IMR-90 (cell line): ENCODE measurements at places on chromosomes 5 and 9. TPM values are rescaled to one million over a fixed set of nuclear protein-coding genes. Genes with fewer than 3 reads are reported as not detected.

SLC44A1 gene
- polyA plus RNA-seq: 3.9 and 5.2 TPM in 2 replicates

LRRC26 gene
- polyA plus RNA-seq: not detected in 2 replicates

FBP1 gene
- not detected in 2 replicates for polyA plus RNA-seq

- H3K4me1 ChIP-seq: peaks cover 6% of the 10 kb centered on the region; the same call in 1 of the 2 replicates
- no peak overlapping the region for H3K4me3 ChIP-seq
- DNase-seq: peak; percentile 72
- H3K27ac ChIP-seq: no peak overlapping the region
Observed at GRCh38 chr9:86909388-86909787, 37.9 kb downstream of the GAS1 start.

- H3K4me3 ChIP-seq: no peak overlapping the region
- no peak overlapping the region for H3K27ac ChIP-seq
- H3K27me3 ChIP-seq: no peaks in the 10 kb centered on the region
Observed at GRCh38 chr5:23025629-23026233, 172.6 kb upstream of the CDH12 start.

- no peaks in the 10 kb centered on the region for H3K4me1 ChIP-seq
- no peak overlapping the region for H3K4me3 ChIP-seq
- no peaks in the 10 kb centered on the region for H3K36me3 ChIP-seq
- no peaks in the 10 kb centered on the region for H3K27me3 ChIP-seq
- DNase-seq: no peak
- H3K27ac ChIP-seq: no peak overlapping the region
Observed at GRCh38 chr5:112581811-112582320, 155.8 kb upstream of the APC start.

- H3K27ac ChIP-seq: no peak overlapping the region
- H3K36me3 ChIP-seq: no peaks in the 10 kb centered on the region
- peaks cover 17% of the 10 kb centered on the region for H3K27me3 ChIP-seq
- DNase-seq: no peak
- no peak overlapping the region for H3K4me3 ChIP-seq
Observed at GRCh38 chr5:16561660-16562059, 55.1 kb downstream of the RETREG1 start.

GRCh38 chr5:161009194-161009593, 157.2 kb upstream of the ATP10B start:
- no peaks in the 10 kb centered on the region for H3K36me3 ChIP-seq
- H3K4me3 ChIP-seq: no peak overlapping the region
- no peaks in the 10 kb centered on the region for H3K4me1 ChIP-seq
- DNase-seq: no peak
- H3K27ac ChIP-seq: no peak overlapping the region

GRCh38 chr5:168788786-168789185, 209.6 kb upstream of the PANK3 start:
- H3K27ac ChIP-seq: no peak overlapping the region
- no peak for DNase-seq
- no peaks in the 10 kb centered on the region for H3K36me3 ChIP-seq
- no peak overlapping the region for H3K4me3 ChIP-seq

GRCh38 chr9:80698725-80699410, 990.5 kb downstream of the TLE1 start:
- H3K27ac ChIP-seq: no peak overlapping the region
- H3K4me3 ChIP-seq: no peak overlapping the region
- H3K36me3 ChIP-seq: no peaks in the 10 kb centered on the region
- peak; percentile 28 for DNase-seq
- no peaks in the 10 kb centered on the region for H3K4me1 ChIP-seq
- H3K27me3 ChIP-seq: no peaks in the 10 kb centered on the region
